Astrocyte (in vitro differentiated cells and primary cell): ENCODE measurements at places on chromosomes 16 and 17. TPM values are rescaled to one million over a fixed set of nuclear protein-coding genes. Genes with fewer than 3 reads are reported as not detected.

DNA sequence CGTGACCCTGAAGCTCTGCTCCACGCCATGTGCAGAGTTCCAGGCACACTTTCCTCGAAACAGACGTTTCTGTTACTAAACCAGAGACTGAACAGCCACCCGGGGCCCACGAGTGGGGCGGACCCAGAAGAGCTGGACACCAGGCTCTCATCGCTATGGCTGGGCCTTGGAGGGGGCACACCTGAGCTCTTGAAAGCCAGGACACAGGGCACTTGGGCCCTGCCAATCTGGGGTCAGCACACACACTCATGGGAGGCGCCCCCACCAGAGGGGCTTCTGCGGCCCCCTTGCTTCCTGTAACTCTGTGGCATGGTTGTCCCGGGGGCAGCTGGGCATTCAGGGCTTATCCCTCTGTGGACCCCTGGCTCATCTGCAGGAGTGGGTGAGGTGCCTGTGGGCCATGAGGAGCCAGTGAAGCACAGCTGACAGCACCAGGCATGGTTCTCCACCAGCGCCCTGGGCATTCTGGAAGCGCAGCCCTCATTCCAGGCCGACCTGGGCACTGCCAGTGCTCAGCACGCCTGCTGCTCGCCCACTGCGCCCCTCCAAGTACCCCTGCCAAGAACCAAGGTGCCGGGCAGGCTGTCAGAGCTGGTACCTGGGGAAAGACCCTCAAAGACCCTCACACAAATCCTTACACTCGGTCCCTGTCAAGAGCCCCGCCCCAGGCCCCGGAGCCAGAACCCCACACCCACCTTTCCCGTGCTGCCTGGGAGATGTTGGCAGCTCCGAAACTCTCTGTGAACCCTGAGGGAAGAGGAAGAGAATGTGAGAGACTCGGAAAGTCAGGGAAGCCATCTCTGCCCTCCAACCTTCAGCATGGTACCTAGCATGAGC lies 61.1 kb downstream of the IL21R start:
- DNase-seq, result no peak

Gene NECAB2
- 0.32 and 1.1 TPM in 2 replicates for total RNA-seq

- DNase-seq, result peak; percentile 58
These were observed 90.5 kb downstream of the ADAMTS18 start for GRCh38 chr16:77344341-77344740.

Gene HBA1
- 1.6 TPM in 1 of 2 replicates, not detected in the other for total RNA-seq

DNA sequence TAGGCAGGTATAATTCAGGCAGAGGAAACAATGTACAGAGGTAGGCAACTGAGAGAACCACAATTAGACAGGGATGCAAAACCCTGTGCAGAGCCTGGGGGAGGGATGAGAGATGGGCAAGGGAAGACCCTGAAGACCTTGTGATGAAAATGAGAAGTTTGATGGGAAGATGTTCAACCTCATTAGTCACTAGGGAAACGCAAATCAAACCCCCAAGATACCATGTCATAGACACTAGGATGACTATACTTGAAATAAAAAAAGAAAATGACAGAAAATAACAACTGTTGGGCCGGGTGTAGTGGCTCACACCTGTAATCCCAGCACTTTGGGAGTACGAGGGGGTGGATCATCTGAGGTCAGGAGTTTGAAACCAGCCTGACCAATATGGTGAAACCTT lies 813.1 kb downstream of the CDH11 start:
- DNase-seq, result no peak

Gene FOXL1
- 6.1 and 8.1 TPM in 2 replicates for total RNA-seq

Gene RPL26
- total RNA-seq, result 1,192 and 1,342 TPM in 2 replicates

Gene CBFA2T3
- 2.2 and 2.4 TPM in 2 replicates for total RNA-seq

GRCh38 chr16:49598383-49599170 lies 225.0 kb downstream of the C16orf78 start:
- no peak for DNase-seq

Gene GNAO1
- 1.7 and 2.8 TPM in 2 replicates for total RNA-seq

- DNase-seq, result no peak
These were observed 24.3 kb downstream of the EPN2 start for GRCh38 chr17:19261426-19261825.

Gene MYH13
- not detected in 2 replicates for total RNA-seq

GRCh38 chr17:811051-811784 lies 29.1 kb downstream of the MRM3 start:
- DNase-seq, result no peak

Gene OR3A3
- not detected in 2 replicates for total RNA-seq

DNA sequence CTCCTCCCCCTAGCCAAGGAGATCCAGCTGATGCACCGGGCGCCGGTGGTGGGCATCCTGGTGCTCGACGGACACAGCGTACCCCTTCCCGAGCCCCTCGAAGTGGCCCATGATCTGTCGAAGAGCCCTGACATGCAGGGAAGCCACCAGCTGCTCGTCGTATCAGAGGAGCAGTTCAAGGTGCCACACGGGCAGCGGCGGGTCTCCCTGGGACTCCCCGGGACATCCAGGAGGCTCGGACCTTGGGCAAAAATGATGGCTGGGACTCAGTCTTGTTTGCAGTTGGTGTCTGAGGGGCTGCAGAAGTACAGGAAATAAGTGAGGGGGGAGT lies 15.8 kb upstream of the MYO15B start:
- DNase-seq, result no peak

- peak; percentile 20 for DNase-seq
These were observed 11.4 kb downstream of the CTNS start for GRCh38 chr17:3647769-3648555.

DNA sequence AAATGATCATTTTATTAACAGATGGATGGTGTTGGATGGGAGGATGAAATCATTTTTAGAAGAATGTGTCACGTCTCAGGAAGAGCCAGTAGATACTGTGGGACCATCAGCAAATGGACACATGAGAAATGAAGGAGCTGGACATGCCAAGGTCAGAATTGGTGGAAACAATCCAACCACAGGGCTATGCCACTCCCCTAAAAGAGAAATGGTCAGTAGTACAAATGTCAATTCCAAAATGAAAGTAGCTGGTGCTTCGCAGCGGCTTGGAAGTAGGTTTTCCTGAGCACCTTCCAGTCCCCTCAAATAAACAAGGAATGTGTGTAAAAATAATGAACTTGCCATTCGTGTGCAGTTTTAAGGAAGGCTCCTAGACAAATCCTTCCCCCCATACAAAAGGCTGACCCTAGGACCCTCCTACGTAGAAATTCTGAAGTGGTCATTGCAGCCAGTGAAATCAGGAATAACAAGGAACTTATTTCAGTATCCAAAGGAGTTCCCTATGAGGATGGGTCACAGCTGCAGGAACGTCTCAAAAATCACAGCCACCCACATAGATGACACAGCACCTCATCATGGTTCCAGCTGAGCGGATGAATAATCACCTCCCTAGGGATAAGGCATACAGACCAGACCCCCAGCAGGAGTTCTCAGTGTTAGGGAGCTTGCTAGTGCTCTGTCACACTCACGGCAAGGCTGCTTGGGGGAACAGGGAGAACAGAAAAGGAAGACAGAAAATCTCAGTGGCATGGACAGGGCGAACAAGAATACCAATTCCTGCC lies 239.2 kb downstream of the HS3ST3A1 start:
- peak; percentile 80 for DNase-seq

DNA sequence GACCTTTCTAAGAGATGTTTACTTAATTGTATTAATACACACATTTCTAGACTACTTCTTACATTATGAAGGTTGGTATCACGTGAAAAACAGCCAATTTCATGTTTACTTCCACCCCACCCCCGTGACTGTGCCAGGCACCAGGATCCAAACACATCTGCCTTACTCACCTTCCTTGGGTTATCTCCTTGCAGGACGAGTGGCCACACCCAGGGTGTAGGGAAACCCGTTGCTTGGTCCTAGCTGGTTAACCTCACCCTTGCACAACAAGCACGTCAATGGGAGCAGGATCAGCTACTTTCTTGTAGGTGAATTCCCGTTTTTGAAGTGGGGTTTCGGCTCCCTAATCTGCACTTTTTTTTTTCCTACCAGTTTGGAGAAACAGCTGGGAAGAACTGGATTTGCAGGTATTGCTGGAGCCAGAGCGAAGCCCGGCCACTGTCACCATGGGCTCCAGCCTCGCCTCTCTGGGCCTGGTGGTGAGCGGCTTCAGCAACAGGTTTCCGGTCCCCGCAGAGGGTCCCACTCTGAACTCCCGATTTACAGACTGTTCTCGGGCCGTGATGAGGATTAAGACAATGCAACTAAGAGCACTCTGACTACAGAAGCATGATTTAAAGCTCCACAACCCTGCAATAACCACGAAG lies 2.1 kb upstream of the UBB start:
- no peak for DNase-seq

- no peak for DNase-seq
These were observed 25.1 kb upstream of the CNOT1 start for GRCh38 chr16:58654560-58655214.

Gene SLC9A5
- total RNA-seq, result 2.4 and 2.5 TPM in 2 replicates

- no peak for DNase-seq
These were observed 47.9 kb upstream of the MAP3K14 start for GRCh38 chr17:45364531-45365390.

DNA sequence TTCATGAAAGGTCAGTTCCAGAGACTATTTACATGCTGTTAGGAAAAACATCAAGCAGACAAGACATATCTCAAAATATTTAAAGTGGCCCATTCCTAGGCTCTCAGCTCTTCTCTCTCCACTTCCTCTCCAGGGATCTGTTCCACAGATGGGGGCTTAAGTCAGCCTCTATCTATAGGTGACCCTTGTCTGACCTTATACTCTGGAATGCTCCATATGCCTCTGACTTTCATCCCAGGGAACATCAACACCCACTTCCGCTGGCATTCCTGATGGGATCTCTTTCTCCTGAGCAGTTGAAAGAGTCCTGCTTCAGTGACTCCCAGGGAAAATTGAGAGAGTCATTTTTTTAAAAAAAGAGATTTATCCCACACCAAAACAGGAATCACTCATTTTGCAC lies 11.5 kb upstream of the WIPI1 start:
- DNase-seq, result no peak

DNA sequence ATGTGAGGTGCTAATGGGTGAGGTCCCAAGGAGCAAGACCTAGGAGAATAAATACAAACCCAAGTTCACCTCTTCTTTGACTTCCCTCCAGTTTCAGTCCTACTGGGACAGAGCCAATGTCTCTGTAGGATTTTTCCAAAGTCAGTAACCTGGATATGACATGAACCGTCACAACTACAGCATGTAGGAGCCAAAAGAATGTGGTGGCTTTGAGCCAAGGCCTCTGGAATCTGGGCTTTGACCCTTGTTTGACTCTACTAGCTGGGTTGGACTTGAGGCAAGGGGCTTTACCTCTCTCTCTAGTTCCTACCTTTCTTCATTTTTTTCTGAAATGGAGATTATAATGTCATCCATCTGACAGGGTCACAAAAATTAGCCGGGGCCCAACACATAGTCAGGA lies 91.4 kb downstream of the CACNG3 start:
- no peak for DNase-seq

Gene CCDC40
- 5.0 and 7.0 TPM in 2 replicates for total RNA-seq

- DNase-seq, result peak; percentile 45
These were observed 491 bp downstream of the IST1 start for GRCh38 chr16:71895679-71896365.

Gene KCNH6
- not detected in 2 replicates for total RNA-seq

DNA sequence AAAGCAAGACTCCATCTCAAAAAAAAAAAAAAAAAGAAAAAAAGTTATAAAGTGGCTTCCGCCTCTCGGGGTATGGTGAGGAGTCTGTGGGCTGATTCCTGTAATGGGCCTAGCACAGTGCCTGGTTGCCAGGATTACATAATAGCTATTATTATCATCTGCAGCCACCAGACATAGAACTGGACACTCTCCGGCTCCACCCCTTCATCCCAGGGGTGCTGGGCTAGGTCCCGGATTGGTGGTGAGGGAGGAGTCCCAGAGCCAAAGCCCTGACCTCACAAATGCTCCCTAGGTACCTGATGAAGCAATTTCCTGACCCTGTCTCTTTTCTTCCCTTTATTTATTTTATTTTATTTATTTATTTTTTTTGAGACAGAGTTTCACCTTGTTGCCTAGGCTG lies 11.6 kb upstream of the ADGRG1 start:
- no peak for DNase-seq

Gene CLDN7
- 4.6 and 10.5 TPM in 2 replicates for total RNA-seq

- DNase-seq, result peak; percentile 88
These were observed 67.0 kb downstream of the TUBD1 start for GRCh38 chr17:59825533-59826322.

GRCh38 chr17:79443026-79443425 lies 167.8 kb downstream of the RBFOX3 start:
- DNase-seq, result no peak

GRCh38 chr17:35244341-35245195 lies 1.7 kb downstream of the SLFN5 start:
- DNase-seq, result peak; percentile 57

- peak; percentile 45 for DNase-seq
These were observed 375 bp upstream of the KRT32 start for GRCh38 chr17:41467561-41467960.

Gene ABCC6
- 2.4 and 3.0 TPM in 2 replicates for total RNA-seq

Gene IKZF3
- total RNA-seq, result 0.34 and 0.41 TPM in 2 replicates

DNA sequence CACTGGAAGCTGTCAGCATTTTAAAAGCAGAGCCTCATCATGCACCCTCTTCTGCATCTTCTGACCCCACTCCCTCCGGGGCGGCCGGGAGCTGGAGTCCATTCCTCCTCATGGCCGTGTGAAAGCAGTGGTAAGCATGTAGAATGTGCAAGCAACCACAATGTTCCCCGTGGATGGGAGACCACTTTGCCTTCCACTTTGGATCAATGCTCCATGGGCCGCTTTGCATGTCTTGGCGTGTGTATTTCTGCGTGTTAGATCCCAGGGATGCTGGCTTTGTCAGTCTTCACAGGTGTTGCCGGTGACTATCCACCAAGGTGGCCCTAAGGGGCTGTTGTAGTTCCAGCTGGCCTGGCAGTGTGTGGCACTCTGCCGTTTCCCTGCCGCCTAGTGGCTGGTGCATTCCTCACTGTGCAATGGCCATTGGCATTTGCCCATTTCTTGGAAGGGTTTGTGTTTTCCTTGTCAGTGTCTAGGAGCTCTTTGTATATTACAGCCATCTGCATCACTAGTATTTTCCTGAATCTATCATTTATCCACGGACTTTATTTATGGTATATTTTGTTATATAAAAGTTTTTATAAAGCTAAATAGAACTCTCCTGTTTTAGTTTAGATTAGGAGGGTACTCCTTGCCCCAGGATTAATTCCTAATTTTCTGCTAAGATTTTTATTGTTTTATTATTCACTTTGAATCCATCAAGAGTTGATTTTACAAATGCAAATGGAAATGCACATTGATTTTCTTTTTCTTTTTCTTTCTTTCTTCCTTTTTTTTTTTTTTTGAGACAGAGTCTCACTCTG lies 5.8 kb upstream of the ALDH3A1 start:
- no peak for DNase-seq

Gene KRT23
- total RNA-seq, result not detected in 2 replicates

GRCh38 chr17:16304830-16305229 lies 48.4 kb downstream of the CENPV start:
- no peak for DNase-seq

- peak; percentile 91 for DNase-seq
These were observed 8.4 kb upstream of the PLK1 start for GRCh38 chr16:23670137-23670776.

GRCh38 chr17:44039829-44040635 lies 25.3 kb upstream of the TMEM101 start:
- DNase-seq, result peak; percentile 77

DNA sequence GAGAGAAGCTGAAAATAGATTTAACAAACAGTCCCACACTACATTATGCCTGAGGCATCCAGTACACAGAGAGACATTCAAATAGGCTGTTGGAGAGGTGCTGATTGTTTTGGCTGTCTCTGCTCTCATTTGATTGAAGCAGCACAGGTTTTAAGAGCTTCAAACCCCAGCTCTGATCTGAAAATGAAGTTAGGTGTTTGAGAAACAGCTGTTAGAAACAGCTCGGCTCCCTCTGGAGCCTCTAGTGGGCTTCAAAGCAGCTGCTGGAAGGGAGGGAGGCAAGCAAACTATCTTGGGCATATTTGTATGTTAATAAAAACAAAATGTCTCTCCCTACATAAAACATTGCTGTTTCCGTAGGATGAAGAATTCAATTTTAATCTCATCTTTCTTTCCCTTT lies 607.3 kb upstream of the GOT2 start:
- DNase-seq, result no peak
